ENCODE measurements at places on chromosomes 2 and 18.

DNA sequence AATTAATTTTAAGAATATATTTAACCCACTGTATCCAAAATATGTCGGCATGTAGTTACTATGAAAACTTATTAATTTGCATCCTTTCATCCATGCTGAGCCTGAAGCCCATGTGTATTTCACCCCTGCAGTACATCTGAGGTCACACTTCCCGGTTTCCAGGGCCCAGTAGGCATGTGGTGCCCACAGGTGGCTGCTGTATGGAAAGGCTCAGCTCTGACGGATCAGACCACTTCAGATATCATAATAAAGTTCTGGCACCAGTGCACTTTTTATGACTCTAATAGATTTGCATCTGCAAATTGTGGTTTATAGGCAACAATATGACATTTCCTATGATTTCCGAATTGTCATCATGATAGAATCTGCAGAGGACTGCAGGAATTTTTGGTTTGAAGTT, 22.5 kb downstream of the SH3RF3 start:
- no peak for DNase-seq

- peak; percentile 21 for DNase-seq
Observed at GRCh38 chr2:230899287-230899686, 25.8 kb downstream of the GPR55 start.

GRCh38 chr2:6353669-6354068, 512.0 kb downstream of the CMPK2 start:
- no peak for DNase-seq

GRCh38 chr2:202184557-202184956, 53.8 kb downstream of the SUMO1 start:
- DNase-seq: no peak

- DNase-seq: no peak
Observed at GRCh38 chr2:232511336-232511890, 8.8 kb upstream of the PRSS56 start.

- DNase-seq: no peak
Observed at GRCh38 chr18:49019446-49020045, 68.8 kb upstream of the SMAD7 start.

DNA sequence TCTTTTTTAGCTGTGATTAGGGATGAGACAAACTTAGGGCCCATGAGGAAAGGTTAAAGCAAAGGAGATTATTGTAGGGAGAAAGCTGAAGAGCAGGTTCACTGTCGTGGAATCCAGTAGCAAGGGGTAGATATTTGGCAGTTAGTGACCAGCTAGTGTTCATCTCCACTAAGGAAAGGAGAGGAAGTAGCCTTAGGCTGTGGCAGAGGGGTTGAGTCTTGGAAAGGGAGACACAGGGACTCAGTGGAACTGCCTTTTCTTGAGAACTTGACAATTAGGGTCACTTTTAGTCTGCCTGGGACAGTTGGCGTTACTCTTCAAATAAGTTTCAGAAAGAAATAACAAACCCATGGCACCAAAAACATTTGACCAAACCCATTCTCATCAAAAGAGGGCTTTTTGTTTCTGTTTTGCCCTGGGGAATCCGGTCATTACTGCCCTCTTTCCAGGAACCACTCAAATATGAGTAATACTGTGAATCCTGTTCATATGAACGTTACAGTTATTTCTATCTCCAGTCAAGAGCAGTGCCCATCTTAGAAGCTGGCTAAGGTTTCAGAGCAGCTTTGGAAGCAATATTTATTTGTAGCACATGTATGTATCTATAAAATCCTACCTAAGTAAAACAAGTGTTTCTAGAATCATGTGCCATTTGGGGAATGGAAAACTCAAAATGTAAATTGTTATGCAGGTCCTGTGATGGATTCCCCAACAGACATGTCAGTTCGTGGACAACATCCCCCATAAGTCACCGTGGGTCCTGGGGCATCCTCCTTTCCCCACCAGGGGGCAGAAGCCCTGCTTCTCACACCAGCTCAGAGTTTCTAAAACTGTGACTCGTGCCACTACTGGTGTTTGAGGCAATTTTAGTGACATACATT, 77.3 kb upstream of the PHLPP1 start:
- DNase-seq: peak; percentile 77

DNA sequence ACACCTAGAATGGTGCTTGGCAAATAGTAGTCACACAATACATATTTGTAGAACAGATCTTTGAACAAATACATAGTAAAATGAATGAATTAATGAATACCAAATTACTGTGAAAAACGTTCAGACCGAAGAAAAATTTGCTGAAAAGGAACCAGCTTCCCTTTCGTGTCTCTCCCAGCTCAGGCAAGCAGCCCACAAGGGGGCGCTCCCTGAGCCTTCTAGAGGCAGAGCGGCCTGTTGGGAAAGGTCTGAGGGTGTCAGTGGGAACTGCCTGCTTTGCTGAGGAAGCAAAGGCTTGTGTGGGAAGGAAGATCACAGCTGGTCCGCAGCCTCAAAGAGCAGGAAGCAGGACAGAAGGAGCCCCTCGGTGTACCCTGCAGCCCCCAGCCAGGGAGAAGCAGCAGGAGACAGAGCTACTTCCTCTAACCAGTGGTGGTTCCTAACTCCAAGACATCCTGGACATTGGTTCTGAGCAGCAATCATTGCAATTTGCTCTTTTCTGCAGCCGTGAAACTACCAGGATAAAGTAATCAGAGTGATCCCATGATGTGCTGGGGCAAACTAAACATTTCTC, 231.1 kb downstream of the ANKRD30B start:
- DNase-seq: peak; percentile 88

DNA sequence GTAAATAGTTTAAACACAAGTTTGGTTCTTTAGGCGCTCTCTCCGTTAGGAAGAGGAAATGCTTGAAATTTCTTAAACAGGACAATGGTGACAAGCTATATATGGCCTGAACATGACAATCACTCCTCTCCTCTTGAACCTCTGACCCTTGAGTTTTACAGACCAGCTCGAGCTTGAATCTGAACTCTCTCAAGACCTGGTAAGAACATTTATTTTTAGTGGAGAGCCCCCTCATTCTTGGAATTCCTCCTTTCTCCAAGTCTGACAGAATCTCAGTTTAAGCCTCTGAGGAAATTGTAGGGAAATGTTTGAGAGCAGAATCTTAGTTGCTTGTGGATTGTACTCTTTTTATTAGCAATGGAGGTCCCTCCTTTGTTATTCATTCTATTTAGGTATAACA, 1293.6 kb upstream of the ZEB2 start:
- no peak for DNase-seq

GRCh38 chr2:150109028-150109427, 378.4 kb downstream of the RND3 start:
- no peak for DNase-seq

DNA sequence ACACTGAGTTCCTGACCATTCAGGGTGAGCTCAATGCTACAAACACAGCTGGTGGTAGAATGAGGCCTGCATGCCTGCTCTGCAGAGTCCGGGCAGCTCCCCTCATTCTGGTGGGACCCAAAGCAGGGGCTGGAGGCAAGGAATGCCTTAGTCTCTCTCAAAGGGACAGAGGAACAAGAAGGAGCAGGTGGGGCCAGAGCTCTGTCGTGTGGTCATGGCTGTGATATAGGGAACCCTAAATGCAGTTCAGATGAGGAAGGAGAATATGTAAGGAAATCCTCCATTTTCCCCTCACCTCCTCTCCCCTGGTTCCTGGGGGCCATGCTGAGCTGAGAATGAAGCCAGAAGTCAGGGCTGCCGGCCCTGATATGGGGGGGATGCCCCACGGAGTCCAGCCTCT, 334.3 kb downstream of the CYP26B1 start:
- no peak for DNase-seq

DNA sequence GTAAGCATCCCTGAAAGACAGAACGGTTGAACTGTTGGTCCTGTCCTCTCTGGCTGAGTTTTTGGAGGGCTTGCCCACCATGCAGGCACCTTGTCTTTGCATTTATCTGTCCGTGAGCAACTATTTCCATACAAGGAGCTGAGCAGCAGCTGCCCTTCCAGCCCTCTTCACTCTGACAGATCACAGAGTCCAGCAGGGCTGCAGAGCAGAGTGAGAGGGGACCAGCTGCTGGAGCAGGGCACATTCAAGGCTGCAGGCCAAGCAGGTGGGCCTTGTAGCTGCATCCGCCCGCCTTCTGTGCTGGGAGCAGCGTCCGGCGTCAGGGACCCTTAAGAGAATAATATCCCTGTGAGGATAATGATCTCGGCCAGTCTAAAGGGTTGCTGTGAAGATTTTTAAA, 9.5 kb downstream of the SMYD1 start:
- no peak for DNase-seq

Data from SK-MEL-5 (cell line).